ENCODE measurements at places on chromosomes 4 and X.

- DNase-seq: no peak
Observed at GRCh38 chr4:187179086-187180058, 455.7 kb upstream of the FAT1 start.

GRCh38 chrX:45022150-45022549, 149.2 kb downstream of the KDM6A start:
- DNase-seq: no peak

- DNase-seq: no peak
Observed at GRCh38 chr4:156889616-156890594, 81.7 kb downstream of the PDGFC start.

DNA sequence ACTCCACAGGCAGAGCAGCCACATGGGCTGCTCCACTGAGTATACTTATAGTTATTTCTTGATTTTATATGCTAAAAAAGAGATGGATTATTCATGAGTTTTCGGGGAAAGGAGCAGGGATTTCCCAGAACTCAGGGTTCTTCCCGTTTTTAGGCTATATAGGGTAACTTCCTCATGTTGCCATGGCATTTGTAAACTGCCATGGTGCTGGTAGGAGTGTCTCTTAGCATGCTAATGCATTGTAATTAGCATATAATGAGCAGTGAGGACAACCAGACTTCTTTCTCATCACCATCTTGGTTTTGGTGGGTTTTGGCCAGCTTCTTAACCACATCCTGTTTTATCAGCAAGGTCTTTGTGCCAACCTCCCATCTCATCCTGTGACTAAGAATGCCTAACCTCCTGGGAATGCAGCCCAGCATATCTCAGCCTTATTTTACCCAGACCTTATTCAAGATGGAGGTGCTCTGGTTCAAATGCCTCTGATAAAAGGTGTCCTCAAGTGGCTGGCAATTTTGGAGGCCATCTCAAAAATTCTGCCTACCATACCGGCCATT, 213.0 kb upstream of the VEGFC start:
- no peak for DNase-seq

- DNase-seq: no peak
Observed at GRCh38 chr4:119667802-119668201, 39.2 kb upstream of the PDE5A start.

- no peak for DNase-seq
Observed at GRCh38 chr4:187732524-187732923, 263.0 kb upstream of the ZFP42 start.

- no peak for DNase-seq
Observed at GRCh38 chrX:84108584-84108983, 79.4 kb downstream of the RPS6KA6 start.

GRCh38 chrX:104445591-104445990, 120.4 kb upstream of the IL1RAPL2 start:
- DNase-seq: no peak

All from stimulated activated CD4-positive, alpha-beta T cell treated with anti-CD3 and anti-CD28 coated beads, Interleukin-15, amount 100 ng/mL, for 48 hours (primary cell).